Placental pericyte (primary cell): ENCODE measurements at places on chromosomes 2 and 18. TPM values are rescaled to one million over a fixed set of nuclear protein-coding genes. Genes with fewer than 3 reads are reported as not detected.

HAAO gene
- 0.14 and 0.66 TPM in 2 replicates for total RNA-seq

NT5C1B gene
- total RNA-seq: not detected in 2 replicates

TMEM17 gene
- total RNA-seq: 1.6 and 2.6 TPM in 2 replicates

POTEJ gene
- total RNA-seq: not detected in 2 replicates

SLC9A4 gene
- not detected in 2 replicates for total RNA-seq

TEKT4 gene
- total RNA-seq: not detected in 2 replicates

RAB31 gene
- total RNA-seq: 79.9 and 106 TPM in 2 replicates

SCYGR1 gene
- total RNA-seq: not detected in 2 replicates

WNT10A gene
- not detected in 2 replicates for total RNA-seq

C1QL2 gene
- total RNA-seq: under 0.01 TPM in 1 of 2 replicates, not detected in the other

COBLL1 gene
- total RNA-seq: 8.9 and 33.0 TPM in 2 replicates

SCN1A gene
- not detected in 2 replicates for total RNA-seq

SCN7A gene
- total RNA-seq: under 0.01 TPM in 1 of 2 replicates, not detected in the other

TUBB8B gene
- not detected in 2 replicates for total RNA-seq

XPO1 gene
- 120 and 217 TPM in 2 replicates for total RNA-seq

DIPK1C gene
- total RNA-seq: not detected in 2 replicates

PDK1 gene
- 8.9 and 12.9 TPM in 2 replicates for total RNA-seq

CFAP221 gene
- not detected in 2 replicates for total RNA-seq

MARCHF4 gene
- 1.1 and 8.7 TPM in 2 replicates for total RNA-seq

OBSL1 gene
- total RNA-seq: 45.7 and 55.1 TPM in 2 replicates

MROH2A gene
- not detected in 2 replicates for total RNA-seq

TDRD15 gene
- total RNA-seq: not detected in 2 replicates

PLEKHM3 gene
- 10.1 and 13.6 TPM in 2 replicates for total RNA-seq

SKOR2 gene
- not detected in 2 replicates for total RNA-seq

EGR4 gene
- total RNA-seq: not detected in 2 replicates

RTP5 gene
- not detected in 2 replicates for total RNA-seq

PREB gene
- 76.7 and 108 TPM in 2 replicates for total RNA-seq

NFATC1 gene
- 2.6 and 3.7 TPM in 2 replicates for total RNA-seq

RAMP1 gene
- total RNA-seq: 1.5 and 13.2 TPM in 2 replicates
